ENCODE measurements at places on chromosomes 16 and 17.

- no peaks in the 10 kb centered on the region for H3K4me1 ChIP-seq
- H3K27me3 ChIP-seq, result no peaks in the 10 kb centered on the region
- H3K27ac ChIP-seq, result no peak overlapping the region
- no peak overlapping the region for H3K4me3 ChIP-seq
- peaks cover 2% of the 10 kb centered on the region for H3K36me3 ChIP-seq
Measured at GRCh38 chr17:48856122-48856821, 25.4 kb downstream of the CALCOCO2 start.

- peaks cover 11% of the 10 kb centered on the region for H3K4me1 ChIP-seq
- H3K27me3 ChIP-seq, result no peaks in the 10 kb centered on the region
- no peak overlapping the region for H3K4me3 ChIP-seq
Measured at GRCh38 chr16:23950898-23951297, 115.1 kb downstream of the PRKCB start.

- no peaks in the 10 kb centered on the region for H3K27me3 ChIP-seq
- no peak overlapping the region for H3K27ac ChIP-seq
- no peak for DNase-seq
- H3K36me3 ChIP-seq, result no peaks in the 10 kb centered on the region
Measured at GRCh38 chr17:35898283-35899070, 18.3 kb upstream of the CCL5 start.

- H3K4me1 ChIP-seq, result no peaks in the 10 kb centered on the region
- H3K27ac ChIP-seq, result no peak overlapping the region
- H3K4me3 ChIP-seq, result no peak overlapping the region
- H3K27me3 ChIP-seq, result peaks cover 3% of the 10 kb centered on the region
- H3K36me3 ChIP-seq, result no peaks in the 10 kb centered on the region
- DNase-seq, result no peak
Measured at GRCh38 chr17:76543482-76543825, 3.6 kb downstream of the PRCD start.

DNA sequence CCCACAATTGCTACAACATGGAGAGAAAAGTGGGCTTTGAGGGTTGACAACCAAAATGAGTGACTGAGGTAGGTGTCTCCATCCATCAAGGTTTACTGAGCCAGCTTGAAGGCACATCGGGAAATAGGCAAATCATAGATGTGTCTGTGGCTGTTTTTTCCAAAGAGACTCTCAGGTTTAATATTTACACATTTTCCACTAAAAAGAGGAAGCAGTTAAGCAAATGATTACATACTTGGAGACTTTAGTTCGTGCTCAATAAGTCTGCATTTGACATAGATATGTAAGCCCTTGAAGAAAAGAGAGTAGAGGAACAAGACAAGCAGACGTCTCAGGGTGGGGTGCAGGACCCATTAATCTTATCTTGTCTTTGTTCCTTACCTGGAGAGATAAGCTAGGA lies 148.9 kb upstream of the COX10 start:
- H3K4me3 ChIP-seq, result no peak overlapping the region
- DNase-seq, result no peak
- H3K27me3 ChIP-seq, result no peaks in the 10 kb centered on the region
- no peak overlapping the region for H3K27ac ChIP-seq

- no peak overlapping the region for H3K27ac ChIP-seq
- no peaks in the 10 kb centered on the region for H3K27me3 ChIP-seq
- no peaks in the 10 kb centered on the region for H3K4me1 ChIP-seq
- H3K36me3 ChIP-seq, result no peaks in the 10 kb centered on the region
- H3K4me3 ChIP-seq, result no peak overlapping the region
- DNase-seq, result no peak
Measured at GRCh38 chr16:84810518-84811273, 9.1 kb upstream of the CRISPLD2 start.

DNA sequence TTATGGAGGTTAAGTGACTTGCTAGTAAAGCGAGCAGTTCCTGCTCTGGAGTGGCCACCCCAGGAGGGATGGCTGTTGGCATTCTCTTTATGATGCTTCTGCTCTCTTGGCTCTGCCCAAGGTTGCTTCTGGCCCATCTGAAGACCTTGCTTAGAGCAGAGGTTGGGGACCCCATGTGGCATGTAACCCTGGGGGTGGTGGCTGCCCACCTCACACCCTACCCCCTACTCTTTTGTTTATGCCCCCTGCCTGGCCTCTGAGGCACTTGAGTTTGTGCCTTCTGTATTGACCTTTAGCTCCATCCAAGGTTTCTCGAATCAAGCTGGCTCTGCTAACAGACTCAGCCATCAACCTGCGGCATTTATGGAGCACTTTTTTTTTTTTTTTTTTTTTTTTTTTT lies 214.6 kb downstream of the MSI2 start:
- H3K36me3 ChIP-seq, result no peaks in the 10 kb centered on the region
- H3K27ac ChIP-seq, result no peak overlapping the region
- H3K27me3 ChIP-seq, result no peaks in the 10 kb centered on the region
- H3K4me1 ChIP-seq, result peaks cover 8% of the 10 kb centered on the region
- no peak for DNase-seq

DNA sequence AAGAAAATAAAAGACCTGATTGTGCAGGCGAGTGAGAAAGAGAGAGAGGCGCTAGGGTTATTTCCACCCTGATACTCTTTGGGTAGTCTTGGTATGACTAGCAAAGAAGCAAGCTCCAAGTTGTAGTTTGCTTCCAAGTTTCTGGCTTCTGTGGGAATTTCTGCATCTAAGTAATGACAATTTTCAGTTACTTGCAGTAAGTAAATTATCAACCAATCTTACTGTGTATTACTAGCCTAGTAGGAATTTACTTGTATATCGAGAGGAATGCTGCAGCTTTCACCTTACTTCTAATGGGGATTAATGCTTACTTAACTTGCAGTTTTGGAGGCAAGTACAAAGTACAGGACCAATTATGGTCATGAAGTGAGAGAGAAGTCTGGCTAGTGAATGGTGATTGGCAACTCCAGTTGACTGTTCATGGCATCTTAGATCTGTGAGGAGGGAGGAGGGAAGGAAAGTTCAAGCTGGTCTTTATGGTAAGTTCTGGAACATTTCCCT lies 31.9 kb downstream of the TENT4B start:
- H3K4me1 ChIP-seq, result no peaks in the 10 kb centered on the region
- no peaks in the 10 kb centered on the region for H3K36me3 ChIP-seq
- no peak overlapping the region for H3K27ac ChIP-seq

DNA sequence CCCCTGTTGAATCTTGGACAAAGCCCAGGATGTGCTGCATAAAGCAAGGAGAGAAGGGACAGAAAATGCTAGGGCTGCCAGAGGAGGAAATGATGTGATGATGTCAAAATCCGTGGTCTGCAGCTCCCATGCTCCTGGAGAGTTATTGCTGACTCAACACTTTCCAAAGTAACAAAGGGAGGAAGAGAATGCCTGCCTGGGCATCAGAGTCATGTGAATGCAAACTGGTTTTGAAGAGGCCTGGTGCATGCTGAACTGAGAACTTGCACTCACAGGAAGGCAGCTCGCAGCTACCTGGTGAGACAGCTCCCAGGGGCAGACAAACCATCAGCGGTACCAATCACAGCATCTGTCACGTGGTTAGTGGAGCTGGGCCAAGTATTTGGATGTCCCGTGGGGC lies 2.8 kb downstream of the MARVELD3 start:
- H3K36me3 ChIP-seq, result peaks cover 18% of the 10 kb centered on the region
- H3K4me1 ChIP-seq, result no peaks in the 10 kb centered on the region
- H3K27me3 ChIP-seq, result no peaks in the 10 kb centered on the region
- DNase-seq, result no peak
